ENCODE measurements at places on chromosomes 5 and 9. TPM values are rescaled to one million over a fixed set of nuclear protein-coding genes. Genes with fewer than 3 reads are reported as not detected.

Gene PHF19
- total RNA-seq: 126 TPM

Gene ORM1
- not detected for total RNA-seq

Gene EIF4EBP3
- 2.1 TPM for total RNA-seq

Gene PDE6A
- total RNA-seq: 0.13 TPM

Gene ZFP2
- total RNA-seq: not detected

Gene NME5
- total RNA-seq: not detected

Gene ORM2
- not detected for total RNA-seq

Gene XPA
- total RNA-seq: 13.8 TPM

Gene PCDHB12
- 0.04 TPM for total RNA-seq

Gene KCNV2
- not detected for total RNA-seq

Gene FBXL7
- total RNA-seq: 1.5 TPM

Gene IFNA21
- not detected for total RNA-seq

Gene PCDHA9
- not detected for total RNA-seq

Gene ADAMTS2
- 0.22 TPM for total RNA-seq

Gene UGT3A1
- not detected for total RNA-seq

Gene NMUR2
- total RNA-seq: 0.09 TPM

Gene WNT8A
- total RNA-seq: not detected

Gene MOB3B
- total RNA-seq: 8.7 TPM

Gene SV2C
- not detected for total RNA-seq

Gene HEMGN
- total RNA-seq: not detected

Gene STKLD1
- 0.71 TPM for total RNA-seq

Gene ZCCHC7
- 12.5 TPM for total RNA-seq

Gene SLCO6A1
- not detected for total RNA-seq

Gene ADGRD2
- total RNA-seq: not detected

Gene RANBP3L
- total RNA-seq: not detected

Gene GABRG2
- not detected for total RNA-seq

Gene ALDOB
- not detected for total RNA-seq

Gene THBS4
- not detected for total RNA-seq

Gene SLC45A2
- total RNA-seq: 0.05 TPM

Gene CDH9
- not detected for total RNA-seq

Gene SH3PXD2B
- 16.5 TPM for total RNA-seq

Gene C9orf50
- not detected for total RNA-seq

Gene HRH2
- 0.82 TPM for total RNA-seq

Gene FGFR4
- total RNA-seq: 25.0 TPM

Gene CBY3
- not detected for total RNA-seq

Gene PCDHGB1
- 2.0 TPM for total RNA-seq

Gene NIPAL4
- total RNA-seq: 11.7 TPM

Gene NR5A1
- total RNA-seq: not detected

Gene ADAMTS19
- not detected for total RNA-seq

Gene PCDHA13
- total RNA-seq: not detected

Gene SPRY4
- 5.0 TPM for total RNA-seq

Data from A549 treated with CORT108297 at 1 μM for 4 hours (cell line).